ENCODE measurements at places on chromosomes 3 and 15.

GRCh38 chr15:84949043-84949442, 32.6 kb upstream of the PDE8A start:
- no peak for DNase-seq

DNA sequence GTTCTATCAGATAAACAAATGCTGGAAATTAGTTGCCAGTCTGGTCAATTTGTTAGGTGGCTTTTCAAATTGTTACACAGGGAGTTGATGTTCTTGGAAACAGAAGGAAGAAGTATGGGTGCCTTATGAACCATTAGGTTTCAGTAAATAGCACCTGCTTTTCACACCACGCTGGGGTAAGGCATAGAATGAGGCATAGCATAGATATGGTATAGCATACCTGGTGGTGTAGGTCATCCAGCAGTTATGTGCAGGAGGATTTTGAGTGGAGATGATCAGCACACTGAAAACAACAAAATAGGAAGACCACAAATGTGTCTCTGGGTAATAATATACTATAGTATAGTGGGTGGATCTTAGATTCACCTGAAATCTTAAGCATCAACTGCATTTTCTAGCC, 121.4 kb downstream of the GMPS start:
- no peak for DNase-seq

- DNase-seq: no peak
Measured at GRCh38 chr3:127889461-127889863, 25.6 kb upstream of the KBTBD12 start.

DNA sequence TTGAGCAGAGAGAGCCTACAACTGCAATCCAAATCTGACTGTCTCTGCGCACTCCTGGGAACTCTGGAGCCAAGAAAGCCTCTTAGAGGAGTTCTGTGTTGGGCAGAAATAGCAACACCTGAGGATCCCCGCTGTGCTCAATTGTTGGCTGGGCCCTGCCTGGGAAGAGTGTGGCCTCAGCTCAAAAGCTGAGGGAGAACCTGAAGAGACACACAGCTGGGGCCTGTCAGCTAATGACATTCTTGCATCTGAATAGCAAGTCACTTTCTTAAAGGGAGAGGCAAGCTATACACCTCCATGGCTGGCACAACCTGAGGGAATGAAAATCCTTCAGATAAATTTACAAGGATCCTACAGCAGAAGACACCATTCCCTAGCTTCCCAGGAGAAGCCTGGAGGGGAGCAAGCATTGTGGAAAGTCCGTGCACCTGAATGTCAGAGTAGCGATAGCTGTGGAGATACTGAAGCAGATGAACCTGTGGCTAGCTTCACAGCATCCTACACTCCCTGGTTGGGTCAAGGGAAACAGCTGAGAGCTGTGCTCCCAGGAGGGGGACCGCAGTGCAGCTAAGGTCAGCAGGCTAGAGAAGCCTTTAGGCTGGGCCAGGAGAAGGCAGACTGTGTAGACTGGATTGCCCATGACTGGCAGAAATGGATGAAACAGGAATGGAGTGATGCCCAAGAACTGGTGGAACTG, 159.9 kb upstream of the PFN2 start:
- no peak for DNase-seq

DNA sequence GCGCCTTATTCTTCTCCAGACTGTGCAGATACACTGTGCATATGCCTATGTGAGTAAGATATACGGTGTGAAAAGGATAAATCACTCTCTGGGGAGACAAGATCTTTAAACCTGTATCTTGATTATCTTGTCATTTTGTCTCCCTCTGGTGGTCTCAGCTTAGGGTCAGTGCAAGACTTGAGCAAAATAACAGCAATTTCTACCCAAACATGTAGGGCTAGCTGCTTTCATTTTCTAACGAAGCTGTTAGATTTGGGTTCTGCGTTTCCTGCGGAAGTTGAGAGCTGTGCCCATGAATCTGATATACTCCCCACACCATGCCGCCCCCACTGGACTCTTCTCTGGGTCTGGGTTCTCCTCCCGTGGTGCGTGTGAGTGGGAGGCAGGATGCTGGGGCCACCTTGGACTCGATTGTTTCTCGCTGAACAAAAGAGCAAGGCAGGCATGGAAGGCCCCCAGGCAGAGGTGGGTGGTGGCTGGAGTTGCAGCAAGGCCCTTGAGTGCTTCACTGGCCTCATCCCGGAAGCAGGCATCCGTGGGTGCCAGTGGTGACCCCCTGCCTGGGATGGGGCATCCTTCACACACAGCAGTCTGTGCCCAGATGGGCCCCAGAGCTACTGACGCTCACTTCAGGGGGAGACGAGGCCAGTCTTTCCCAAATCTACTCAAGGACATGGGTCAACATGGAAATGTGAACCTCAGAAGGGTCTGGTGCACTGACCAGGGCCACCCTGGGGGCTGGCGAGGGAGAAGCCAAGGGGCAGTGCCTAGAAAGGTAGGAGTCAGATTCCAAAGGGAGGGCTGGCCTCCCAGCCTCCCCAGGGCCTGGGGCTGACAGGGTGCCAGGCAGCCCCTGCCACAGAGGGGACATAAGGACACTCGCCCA, 179.6 kb downstream of the NSMCE3 start:
- DNase-seq: peak; percentile 69

- DNase-seq: no peak
Measured at GRCh38 chr3:65953301-65953812, 85.4 kb downstream of the MAGI1 start.

- no peak for DNase-seq
Measured at GRCh38 chr15:32859251-32859650, 141.4 kb downstream of the GREM1 start.

- no peak for DNase-seq
Measured at GRCh38 chr3:114571363-114571762, 277.5 kb downstream of the TIGIT start.

GRCh38 chr3:38164643-38164951, 740 bp upstream of the OXSR1 start:
- DNase-seq: no peak

GRCh38 chr15:62334536-62334935, 169.5 kb upstream of the C2CD4B start:
- no peak for DNase-seq

DNA sequence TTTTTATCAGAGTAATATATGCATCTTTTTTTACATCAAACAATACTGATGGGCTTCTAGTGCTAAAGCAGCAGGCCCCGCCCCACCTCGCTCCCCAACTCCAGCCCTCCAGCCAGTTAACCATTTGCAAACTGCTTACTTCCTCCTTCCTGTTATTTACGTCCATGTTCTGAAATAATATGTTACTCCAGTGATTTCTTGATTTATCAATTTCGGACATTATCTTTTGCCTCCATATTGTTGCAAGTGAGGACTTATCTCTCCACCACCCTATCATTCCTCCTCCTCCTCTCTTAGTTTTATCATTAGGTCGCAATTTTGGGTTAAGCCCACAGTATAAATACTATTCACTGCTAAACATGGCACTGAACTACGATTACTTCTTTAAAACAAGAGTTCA, 39.5 kb downstream of the ZNF710 start:
- no peak for DNase-seq

DNA sequence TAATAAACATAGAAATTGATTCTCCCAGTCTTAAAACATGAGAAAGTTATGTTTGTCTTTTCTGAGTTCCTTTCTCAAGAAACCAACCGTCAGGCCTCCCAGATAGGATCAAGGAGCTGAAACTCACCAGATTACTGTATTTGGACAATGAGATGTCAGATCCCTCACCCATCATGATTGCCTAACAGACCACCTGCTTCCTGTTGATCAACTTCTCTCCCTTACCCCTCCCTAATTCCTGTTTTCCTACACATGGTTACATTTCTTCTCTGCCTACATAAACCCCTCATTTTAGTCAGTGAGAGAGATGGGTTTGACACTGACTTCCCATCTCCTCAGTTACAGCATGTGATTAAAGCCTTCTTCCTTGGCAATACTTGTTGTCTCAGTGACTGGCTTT, 917.5 kb downstream of the FHIT start:
- DNase-seq: no peak

- no peak for DNase-seq
Measured at GRCh38 chr3:73681610-73682009, 56.9 kb upstream of the PDZRN3 start.

- no peak for DNase-seq
Measured at GRCh38 chr3:58349792-58350626, 17.3 kb downstream of the PXK start.

- DNase-seq: no peak
Measured at GRCh38 chr15:35696767-35697231, 150.8 kb upstream of the DPH6 start.

DNA sequence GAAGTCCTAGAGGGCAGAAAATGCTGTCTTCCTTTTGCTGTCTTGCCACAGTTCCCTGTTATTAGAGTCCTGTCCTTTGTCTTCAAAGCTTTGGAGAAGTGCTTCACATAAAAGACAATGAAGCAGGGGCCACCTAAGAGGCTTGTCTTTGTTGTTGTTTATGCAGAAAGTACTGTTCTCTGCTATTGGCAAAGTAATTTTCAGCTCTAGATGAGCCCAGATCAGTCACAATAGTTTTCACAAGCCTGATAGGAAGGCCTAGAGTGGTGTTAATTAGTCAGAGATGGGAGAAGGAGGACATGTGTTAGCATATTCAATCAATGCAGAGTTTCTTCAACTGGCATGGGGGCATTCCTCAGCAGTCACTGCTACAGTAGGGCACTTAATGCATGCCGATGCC, 300.0 kb downstream of the PTPRG start:
- no peak for DNase-seq

DNA sequence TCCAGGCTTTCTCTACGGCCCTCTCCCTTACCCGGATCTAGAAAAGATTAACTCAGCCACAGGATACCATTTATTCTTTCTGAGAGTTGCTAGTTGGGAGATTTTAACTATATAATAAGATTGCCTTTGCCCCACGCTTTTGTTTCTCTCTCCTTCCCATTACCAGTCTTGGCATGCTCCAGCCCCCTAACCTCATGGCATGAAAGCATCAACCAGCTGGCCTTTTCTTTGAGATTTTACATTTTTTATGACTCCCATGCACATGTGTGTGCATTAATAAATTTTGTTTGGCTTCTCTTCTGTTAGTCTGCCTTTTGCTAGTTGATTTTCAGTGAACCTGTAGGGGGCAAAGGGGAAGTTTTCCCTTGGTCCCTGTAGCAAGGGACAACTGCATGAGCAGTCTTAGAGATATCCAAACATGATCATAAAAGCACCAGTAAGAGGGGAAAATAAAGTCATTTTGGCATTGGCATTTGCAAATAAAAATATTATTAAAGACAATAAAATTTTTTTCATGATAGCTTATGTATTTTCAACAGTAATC, 73.6 kb downstream of the OXSM start:
- no peak for DNase-seq

GRCh38 chr15:89501646-89502045, 5.3 kb upstream of the RHCG start:
- DNase-seq: no peak

- DNase-seq: no peak
Measured at GRCh38 chr3:21942328-21942727, 191.3 kb upstream of the ZNF385D start.

GRCh38 chr3:40173227-40173721, 136.2 kb upstream of the EIF1B start:
- DNase-seq: no peak

DNA sequence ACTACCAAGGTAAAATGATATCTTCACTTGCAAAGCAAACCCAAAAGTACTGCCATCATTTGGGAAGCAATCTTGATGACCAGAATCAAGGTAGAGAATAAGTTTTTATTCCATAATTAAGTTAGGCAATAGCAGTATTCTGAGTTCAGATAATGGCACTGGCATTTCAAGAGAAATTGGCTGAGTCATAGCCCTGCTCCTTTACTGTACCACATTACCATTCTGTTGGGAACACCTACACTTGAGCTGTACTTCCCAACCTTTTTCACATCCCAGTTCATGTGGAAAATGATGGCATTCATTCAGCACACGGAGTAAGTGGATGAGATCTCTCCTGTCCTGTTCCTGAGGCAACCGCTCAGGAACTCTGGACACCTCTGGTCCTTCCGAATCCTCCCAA, 311.6 kb upstream of the TPRG1 start:
- no peak for DNase-seq

DNA sequence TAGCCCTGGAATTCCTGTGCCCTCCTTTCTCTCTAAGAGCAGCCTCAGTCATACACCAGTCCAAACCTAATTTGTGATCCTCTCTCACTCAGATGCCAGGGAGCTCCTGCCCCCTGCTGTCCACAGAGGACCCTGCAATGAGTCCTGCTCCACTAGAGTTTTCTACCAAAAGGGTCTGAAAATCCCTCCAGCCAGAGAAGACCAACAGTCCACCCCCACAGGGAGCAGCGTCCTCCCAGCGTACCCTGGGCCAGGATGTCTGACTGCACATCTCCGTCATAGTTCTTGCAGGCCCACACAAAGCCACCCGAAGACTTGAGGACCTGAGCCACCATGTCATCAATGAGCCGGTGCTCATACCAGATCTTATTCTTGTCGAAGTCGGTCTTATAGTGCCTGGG, 15.4 kb downstream of the IDH2 start:
- DNase-seq: peak; percentile 75

DNA sequence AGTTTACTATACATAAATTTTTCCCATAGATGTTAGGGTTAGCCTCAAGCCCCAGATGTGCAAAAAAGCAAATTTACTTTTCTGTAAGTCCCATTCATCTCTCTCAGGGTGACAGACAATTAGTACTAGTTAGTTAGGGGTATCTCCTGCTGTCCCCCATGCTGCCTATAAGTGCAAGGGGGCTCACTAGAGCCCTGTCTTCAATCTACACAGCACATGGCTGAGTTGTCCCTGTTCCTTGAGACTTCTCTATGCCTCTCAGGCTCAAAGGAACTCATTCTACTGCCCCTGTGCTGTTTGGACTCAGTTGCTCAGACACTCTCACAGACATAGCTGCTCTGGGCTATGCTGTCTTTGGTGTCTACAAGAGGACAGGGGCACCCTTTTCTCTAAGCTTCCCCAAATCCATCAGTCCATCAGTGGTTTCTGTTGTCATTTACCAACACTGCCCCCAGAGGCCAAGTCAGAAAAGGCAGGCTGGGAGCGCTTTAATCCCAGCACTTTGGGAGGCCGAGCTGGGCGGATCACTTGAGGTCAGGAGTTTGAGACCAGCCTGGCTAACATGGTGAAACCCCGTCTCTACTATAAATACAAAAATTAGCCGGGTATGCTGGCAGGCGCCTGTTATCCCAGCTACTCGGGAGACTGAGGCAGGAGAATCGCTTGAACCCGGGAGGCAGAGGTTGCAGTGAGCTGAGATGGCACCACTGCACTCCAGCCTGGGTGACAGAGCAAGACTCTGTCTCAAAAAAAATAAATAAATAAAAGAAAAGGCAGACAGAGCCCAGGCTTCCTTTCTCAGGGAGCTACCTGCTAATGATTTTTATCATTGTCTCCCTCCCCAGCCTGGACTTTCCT, 31.4 kb upstream of the PRTG start:
- peak; percentile 67 for DNase-seq
